Fibroblast of skin of right biceps (primary cell): ENCODE measurements at places on chromosomes 7 and 10.

DNA sequence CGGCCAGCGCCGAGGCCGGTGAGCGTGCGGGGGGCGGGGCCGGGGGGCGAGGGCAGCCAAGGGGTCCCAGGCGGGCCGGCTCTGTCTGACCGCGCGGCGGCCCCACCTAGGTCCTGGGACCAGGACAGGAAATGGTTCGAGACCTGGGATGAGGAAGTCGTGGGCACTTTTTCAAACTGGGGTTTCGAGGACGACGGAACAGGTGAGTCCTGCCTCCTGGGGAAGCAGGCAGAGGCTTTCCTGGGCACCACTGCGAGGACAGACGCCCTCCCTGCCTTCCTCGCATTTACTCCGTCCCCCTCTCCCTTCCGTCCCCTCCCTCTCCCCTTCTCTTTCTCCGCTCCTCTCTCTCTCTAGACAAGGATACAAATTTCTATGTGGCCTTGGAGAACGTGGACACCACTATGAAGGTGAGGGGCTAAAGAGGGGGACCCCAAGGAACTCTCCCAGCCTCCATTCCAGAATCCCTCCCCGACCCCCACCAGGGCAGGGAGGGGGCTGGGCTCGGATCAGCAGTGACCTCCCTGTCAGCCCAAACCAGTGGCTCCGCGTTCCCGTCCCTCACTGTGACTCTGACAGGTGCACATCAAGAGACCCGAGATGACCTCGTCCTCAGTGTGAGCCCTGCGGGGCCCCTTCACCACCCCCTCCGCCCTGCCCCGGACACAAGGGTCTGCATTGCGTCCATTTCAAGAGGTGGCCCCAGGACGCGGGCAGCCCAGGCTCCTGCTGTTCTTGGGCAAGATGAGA, 2.6 kb upstream of the MUC12 start:
- no peak for DNase-seq

DNA sequence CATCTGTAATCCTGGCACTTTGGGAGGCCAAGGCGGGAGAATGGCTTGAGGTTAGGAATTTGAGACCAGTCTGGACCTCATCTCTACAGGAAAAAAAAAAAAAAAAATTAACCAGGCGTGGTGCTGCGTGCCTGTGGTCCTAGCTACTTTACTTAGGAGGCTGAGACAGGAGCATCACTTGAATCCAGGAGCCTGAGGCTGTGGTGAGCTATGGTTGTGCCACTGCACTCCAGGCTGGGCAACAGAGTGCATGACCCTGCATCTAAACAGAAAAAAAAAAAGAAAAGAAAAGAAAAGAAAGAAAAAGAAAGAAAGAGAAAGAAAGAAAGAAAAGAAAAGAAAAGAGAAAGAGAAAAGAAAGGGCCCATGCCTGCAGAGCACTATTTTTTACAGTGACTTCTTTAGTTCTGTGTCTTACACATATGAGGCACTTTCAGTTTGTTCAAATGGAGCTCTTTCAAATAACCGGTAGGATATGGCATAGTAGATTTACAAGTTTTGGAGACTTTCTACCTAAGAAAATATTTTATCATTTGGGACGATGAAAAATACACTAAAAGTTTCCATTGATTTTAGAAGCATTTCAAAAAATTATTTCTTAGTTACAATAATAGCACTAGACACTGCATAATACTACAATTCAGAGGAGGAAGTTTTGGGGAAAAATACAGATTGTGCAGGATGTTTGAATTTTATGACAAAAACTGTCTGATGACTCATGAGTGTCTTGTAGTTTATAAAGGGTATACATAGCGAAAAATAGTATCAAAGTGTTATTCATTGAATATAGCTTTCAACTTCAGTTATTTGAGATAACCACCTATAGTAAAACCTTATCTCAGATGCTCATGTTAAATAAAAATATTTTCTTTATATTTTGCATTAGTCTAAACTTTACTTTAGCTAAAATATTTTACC, 75.9 kb downstream of the MDFIC start:
- DNase-seq: no peak

DNA sequence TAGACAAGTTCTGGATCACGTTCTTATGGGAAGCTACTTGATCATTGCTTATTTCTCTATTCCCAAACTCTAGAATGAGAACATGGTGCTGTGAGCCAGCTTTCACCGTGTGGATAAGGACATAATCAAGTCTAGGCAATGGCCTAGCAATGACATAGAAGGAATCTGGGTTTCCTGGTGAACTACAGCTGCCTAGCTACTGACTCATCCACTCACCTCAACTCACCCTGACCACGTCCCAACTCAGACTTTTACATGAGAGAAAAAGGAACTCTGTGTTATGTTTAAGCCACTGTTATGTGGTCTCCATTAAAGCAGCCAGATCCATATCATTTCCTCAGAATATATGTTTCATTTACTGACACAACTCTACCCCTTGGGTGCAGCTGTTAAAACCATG, 18.8 kb upstream of the MET start:
- peak; percentile 77 for DNase-seq

- DNase-seq: no peak
These were observed 51.9 kb downstream of the CDC14C start for GRCh38 chr7:48976253-48976652.

GRCh38 chr7:124553502-124553901, 212.1 kb downstream of the GPR37 start:
- DNase-seq: no peak

DNA sequence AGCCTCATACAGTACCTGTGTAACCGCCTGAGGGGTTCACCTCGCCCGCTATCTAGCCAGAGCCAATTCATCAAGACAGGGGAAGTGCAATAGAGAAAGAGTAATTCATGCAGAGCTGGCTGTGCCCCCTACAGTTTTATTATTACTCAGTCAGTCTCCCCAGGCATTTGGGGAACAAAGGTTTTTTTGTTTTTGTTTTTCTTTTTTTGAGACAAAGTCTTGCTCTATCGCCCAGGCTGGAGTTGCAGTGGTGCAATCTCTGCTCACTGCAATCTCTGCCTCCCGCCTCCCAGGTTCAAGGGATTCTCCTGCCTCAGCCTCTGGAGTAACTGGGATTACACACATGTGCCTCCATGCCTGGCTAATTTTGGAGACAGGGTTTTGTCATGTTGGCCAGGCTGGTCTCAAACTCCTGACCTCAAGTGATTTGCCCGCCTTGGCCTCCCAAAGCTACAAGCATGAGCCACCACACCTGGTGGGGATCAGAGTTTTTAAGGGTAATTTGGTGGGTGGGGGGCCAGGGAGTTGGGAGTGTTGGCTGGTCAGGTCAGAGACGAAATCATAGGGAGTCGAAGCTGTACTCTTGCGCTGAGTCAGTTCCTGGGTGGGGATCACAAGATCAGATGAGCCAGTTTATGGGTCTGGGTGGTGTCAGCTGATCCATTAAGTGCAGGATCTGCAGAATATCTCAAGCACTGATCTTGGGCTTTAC, 116.5 kb downstream of the MARCHF5 start:
- no peak for DNase-seq

- DNase-seq: peak; percentile 88
These were observed 67.9 kb upstream of the PDZD8 start for GRCh38 chr10:117442944-117443685.

GRCh38 chr7:139422126-139422525, 61.3 kb downstream of the KLRG2 start:
- DNase-seq: no peak

DNA sequence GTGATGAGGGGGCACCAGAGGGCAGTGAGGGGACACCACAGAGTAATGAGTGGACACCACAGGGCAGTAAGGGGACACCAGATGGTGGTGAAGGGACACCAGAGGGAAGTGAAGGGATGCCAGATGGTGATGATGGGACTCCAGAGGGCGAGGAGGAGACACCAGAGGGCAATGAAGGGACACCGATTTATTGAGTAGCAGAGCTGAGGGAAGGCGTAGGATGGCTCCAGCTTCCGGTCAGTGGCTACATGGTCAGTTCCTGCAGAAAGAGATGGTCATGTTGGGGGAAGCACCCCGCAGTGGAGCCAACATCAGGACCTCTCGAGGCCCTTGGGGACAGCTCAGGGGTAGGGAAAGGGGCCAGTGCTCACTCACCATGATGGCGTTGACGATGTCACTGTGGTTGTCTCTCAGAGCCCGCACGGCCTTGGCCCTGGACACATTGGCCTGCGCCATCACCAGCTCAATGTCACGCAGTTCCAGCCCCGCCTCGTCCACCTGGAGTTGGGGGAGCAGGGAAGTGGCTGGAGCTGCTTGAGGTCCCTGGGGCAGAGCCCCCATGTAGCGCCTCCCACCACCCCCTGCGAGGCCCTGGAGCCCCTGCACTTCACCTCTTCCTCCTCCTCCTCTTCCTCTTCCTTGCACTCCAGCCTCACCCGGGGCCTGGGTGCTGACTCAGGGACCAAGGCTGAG, 8.4 kb downstream of the NACAD start:
- DNase-seq: no peak
